ENCODE measurements at places on chromosomes 4 and X.

GRCh38 chr4:168832763-168833575 is 177.1 kb downstream of the CBR4 start:
- DNase-seq: peak; percentile 59

DNA sequence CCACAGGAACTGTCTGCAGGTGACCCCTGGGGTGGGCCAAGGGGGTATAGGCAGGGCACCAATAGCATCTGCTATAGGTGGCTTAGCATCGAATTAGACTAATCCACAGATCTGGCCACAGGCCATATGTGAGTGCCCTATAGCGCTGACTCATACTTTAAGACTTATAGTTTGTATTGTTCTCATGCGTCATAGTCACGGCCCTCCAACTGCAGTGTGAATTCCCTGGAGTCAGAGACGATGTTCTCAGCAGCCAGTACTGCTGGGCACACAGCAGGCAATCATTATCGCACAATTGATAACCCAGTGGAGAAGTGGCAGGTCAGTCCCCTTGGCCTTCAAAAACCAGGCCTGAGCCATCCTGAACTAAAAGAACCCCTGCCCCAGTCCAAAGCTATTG is 58.1 kb downstream of the ADGRG2 start:
- DNase-seq: peak; percentile 57

DNA sequence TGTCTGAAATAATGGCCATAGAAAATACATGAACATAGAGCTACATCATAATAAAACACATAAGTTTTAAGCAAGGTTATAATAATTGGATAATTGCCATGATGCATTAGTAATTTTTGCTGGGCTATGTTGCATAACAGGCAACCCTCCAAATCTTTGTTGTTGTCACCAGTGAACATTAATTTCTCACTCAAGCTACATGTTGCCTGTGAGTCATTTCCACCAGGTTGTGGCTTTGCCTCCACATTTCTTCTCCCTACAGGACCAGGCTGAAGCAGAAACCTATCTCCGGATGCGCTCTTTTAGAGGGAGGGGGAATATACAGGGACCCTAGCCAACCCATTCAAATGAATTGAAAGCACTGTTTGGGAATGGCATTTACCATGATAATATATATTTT is 347.7 kb downstream of the GABRG1 start:
- DNase-seq: peak; percentile 10

GRCh38 chr4:179164267-179164999 is 1722.2 kb upstream of the AGA start:
- DNase-seq: no peak

DNA sequence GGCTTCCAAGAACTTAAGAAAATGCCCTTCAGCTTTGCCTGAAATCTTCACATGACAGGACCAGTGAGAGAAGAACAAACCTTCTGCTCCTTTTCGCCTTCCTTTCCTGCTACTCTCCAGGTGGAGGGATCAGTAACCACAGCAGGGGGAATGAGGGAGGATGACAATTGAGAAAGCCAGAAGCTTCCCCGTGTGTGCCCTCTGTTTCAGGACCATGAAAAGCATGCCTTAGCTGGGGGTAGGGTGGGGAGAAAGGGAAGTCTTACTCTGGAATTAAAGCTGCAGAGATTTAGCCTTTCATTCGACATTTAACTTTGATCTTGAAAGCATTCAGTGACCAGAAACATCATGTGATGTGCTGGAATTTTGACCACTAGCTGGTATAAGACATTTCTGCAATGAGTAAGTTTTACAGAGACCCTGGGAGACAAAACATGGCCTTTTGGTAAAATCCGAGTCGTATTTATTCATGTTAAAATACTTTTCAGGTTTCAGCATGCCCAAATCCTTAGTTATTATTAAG is 10.6 kb upstream of the PUDP start:
- DNase-seq: no peak

DNA sequence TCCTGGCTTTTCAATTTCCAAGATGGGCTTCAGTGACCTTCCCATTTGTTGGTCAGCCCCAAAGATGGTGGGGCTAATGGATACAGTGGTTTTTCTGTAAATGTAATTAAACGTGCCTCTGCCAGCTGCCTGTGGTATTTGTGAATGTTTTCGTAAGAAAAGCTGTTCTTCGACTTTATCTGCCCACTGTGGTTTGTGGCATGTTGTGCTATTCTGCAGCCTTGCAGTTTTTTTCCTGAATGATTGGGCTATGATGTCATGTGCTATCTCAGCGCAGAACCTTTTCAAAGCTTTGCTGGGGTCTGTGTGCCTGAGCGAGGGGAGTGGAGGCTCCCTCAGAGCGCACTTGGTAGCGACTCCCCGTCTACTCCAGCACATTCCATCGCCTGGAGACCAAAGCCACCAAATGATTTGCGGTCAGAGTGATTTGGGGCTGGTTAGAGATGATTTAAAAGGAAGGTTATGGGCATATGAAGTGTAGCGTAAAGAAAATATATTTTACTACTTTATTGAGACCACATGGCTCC is 137.5 kb downstream of the PALLD start:
- peak; percentile 80 for DNase-seq
